ENCODE measurements at places on chromosomes 4 and X. TPM values are rescaled to one million over a fixed set of nuclear protein-coding genes. Genes with fewer than 3 reads are reported as not detected.

DNA sequence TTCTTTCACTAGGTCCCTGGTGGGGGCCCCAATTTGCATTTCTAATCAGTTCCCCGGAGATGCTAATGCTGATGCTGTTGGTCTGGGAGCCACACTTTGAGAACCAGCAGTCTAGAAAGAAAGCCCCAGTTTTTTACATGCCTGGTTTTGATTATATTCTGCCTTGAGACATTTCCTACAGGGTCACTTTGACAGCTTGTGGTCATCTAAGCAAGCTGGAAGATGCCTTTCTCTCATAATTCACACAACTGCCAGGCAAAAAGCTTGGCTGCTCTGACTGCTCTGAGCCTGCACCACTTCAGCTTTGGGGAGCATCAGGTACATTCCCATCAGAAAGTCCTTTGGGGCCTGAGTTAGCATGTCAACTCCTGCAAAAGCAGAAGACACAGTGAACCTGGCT lies 5.9 kb upstream of the PLAC1 start:
- no peak overlapping the region for H3K27ac ChIP-seq
- DNase-seq = no peak
- H3K4me3 ChIP-seq = no peak overlapping the region
- H3K36me3 ChIP-seq = no peaks in the 10 kb centered on the region
- no peaks in the 10 kb centered on the region for H3K4me1 ChIP-seq
- no peaks in the 10 kb centered on the region for H3K27me3 ChIP-seq

DNA sequence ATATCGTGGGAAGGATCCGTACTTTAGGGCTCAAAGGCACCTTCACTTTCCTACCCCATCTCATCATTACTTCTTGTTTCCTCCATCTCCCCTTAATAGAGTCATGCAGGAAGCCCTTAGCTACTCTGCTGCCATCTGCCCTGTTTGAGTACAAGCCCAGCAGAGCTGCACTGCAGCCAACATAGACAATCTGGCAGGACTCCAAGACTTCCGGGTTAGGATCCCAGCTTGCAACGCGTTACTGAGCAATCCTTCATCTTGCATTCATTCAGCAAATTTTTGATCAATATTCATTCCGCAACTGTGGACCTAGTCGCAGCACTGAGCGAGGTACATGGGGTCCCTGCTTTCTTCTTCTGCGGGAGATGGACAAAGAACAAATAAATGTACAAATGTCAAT lies 344.9 kb downstream of the BCOR start:
- no peaks in the 10 kb centered on the region for H3K36me3 ChIP-seq
- no peaks in the 10 kb centered on the region for H3K27me3 ChIP-seq
- no peaks in the 10 kb centered on the region for H3K4me1 ChIP-seq
- H3K4me3 ChIP-seq = no peak overlapping the region
- H3K27ac ChIP-seq = no peak overlapping the region

DNA sequence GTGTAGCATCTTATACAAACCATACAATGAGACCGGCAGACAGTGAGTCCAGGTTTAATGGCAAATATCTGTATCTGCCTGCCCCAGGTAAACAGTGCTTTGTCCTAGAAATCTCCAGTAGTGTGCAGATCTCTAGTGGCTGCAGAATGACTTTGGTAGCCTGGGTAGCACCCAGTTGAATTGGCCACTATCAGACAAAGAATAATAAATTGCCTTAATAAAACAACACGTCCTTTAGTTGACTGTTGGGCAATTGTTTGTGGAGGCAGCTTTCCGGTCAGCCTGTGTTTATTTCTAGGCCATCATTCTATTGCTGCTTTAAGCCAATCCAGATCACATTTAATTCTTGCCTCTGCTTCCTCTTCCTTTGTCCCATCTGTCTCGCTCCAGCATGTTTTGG lies 52.5 kb downstream of the SNX25 start:
- H3K36me3 ChIP-seq = peaks cover 17% of the 10 kb centered on the region
- H3K4me1 ChIP-seq = peaks cover 9% of the 10 kb centered on the region
- no peak overlapping the region for H3K4me3 ChIP-seq
- H3K27ac ChIP-seq = no peak overlapping the region

CDK16 gene
- total RNA-seq = 192 TPM
